ENCODE measurements at places on chromosomes 4 and X.

DNA sequence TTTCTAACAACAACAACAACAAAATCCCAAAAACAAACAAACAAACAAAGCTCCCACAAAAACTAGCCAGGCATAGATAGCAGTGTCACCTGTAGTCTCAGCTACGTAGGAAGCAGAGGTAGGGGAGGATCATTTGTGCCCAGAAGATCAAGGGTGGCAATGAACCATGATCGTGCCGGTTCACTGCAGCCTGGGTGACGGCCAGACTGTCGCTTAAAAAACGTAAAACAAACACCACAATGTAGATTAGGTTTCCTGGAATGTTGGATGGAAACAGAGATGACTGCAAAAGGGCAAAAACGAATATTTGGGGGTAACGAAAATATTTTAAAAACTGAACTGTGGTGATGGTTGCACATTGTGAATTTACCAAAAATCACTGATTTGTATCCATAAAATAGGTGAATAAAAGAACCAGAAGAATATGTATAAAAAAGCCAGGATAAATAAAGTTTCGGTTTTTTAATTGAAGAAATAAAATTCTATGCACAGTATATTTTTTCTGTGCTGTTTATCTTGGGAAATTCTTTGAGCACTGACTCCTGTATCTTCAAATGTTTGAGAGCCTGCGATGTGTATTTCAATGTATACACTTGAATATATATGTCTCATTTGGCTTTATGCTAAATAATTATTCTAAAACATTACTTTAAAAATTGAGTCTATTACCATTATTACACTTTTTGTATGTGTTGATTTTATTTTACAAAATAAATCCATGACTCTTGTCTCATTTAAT is 1477.0 kb downstream of the PCDH7 start:
- no peak for DNase-seq

DNA sequence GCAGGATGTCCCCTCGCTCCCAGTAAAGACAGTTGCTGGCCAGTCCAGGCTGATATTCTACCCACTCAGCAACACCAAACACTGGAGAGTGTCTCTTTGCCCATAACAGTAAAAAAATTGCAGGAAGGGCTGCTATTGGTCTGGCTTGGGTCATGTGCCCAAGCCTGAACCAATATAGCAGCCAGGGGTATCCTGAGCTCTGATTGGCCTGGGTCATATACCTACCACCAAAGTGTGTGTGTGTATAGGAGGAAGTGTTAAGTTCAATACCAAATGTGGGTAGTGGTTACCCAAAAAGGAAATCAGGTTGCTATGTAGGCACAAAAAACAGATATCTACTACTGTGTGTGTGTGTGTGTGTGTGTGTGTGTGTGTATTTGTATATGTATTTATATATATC is 373.2 kb downstream of the BCOR start:
- DNase-seq: no peak

- peak; percentile 63 for DNase-seq
Measured at GRCh38 chrX:135295238-135295943, 13.9 kb upstream of the ETDC start.

GRCh38 chrX:22032084-22032483 is at the start of gene PHEX:
Gene PHEX (plus strand): TSS chrX:22032325. CDS start chrX:22033006, 681 bp downstream.
- no peak for DNase-seq

DNA sequence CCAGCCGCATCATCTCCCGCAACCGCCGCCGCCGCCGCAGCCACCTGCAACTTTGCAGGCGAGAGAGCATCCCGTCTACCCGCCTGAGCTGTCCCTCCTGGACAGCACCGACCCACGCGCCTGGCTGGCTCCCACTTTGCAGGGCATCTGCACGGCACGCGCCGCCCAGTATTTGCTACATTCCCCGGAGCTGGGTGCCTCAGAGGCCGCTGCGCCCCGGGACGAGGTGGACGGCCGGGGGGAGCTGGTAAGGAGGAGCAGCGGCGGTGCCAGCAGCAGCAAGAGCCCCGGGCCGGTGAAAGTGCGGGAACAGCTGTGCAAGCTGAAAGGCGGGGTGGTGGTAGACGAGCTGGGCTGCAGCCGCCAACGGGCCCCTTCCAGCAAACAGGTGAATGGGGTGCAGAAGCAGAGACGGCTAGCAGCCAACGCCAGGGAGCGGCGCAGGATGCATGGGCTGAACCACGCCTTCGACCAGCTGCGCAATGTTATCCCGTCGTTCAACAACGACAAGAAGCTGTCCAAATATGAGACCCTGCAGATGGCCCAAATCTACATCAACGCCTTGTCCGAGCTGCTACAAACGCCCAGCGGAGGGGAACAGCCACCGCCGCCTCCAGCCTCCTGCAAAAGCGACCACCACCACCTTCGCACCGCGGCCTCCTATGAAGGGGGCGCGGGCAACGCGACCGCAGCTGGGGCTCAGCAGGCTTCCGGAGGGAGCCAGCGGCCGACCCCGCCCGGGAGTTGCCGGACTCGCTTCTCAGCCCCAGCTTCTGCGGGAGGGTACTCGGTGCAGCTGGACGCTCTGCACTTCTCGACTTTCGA is 654 bp downstream of the ATOH1 start:
- peak; percentile 37 for DNase-seq

DNA sequence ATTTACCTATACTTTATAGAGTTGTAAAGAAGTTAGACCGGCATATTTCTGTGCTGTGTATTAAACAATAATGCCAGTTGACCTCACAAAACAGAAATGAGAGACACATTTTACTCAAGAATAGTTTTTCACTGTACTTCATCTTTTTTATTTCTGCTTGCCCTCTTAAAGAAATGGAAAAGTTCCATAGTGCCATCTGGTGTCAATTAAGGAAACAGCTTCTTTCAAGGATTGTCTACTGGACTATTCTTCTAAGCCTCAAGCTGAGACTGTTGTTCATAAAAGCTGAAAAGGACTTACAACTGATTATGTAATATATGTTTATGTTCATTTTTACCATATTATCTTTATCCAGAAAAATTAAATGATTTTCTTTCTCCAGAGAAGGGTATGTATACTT is 1523.7 kb downstream of the ARAP2 start:
- no peak for DNase-seq
